ENCODE measurements at places on chromosomes 16 and 17.

DNA sequence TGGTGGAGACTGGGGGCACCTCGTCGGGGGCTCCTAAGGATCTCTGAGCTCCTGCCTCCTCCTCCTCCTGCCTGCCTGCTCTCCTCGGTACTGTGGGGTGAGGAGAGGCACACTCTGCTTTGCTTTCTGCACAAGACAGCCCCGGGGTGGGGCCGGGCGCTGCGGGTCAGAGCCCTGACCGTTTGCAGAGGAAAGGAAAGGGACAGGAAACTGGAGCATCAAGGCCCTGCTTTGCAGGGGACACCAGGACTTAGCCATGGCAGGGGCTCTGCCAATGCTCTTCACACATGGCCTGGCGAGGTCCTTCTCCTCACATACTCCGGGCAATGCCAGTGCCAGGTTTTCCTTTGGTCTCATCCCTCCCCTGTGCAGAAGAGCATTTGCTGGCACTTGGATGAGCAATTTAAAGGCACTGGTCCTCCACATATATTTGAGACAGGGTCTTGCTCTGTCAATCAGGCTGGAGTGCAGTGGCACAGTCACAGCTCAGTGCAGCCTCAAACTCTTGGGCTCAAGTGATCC lies 23.8 kb upstream of the DOC2B start:
- DNase-seq: no peak

GRCh38 chr16:87133112-87133850 lies 183.9 kb downstream of the C16orf95 start:
- DNase-seq: no peak

GRCh38 chr16:16082255-16082654 lies 132.8 kb downstream of the ABCC1 start:
- DNase-seq: no peak

DNA sequence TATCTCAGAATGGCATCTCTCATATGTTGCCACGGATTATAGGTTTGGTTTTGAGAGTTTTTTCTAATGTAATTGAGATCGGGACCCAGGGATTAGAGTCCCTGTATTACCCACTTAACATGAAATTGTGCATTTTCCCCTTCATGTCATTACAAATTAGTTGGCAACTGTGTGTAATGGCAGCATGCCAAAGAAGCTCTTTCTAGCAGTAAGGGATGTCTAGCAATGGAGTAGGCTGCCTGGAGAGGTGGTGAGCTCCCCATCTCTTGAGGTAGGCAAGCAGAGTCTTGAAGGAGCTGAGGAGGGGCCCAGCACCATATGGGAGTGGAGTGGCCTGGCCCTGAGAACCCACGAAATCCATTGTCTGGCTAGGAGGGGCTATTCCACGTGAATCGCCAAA lies 10.0 kb upstream of the KATNB1 start:
- no peak for DNase-seq

- no peak for DNase-seq
These were observed 87.8 kb downstream of the PLCG2 start for GRCh38 chr16:81866820-81867440.

GRCh38 chr17:58335779-58336455 lies 7.3 kb upstream of the TSPOAP1 start:
- DNase-seq: peak; percentile 12

GRCh38 chr16:49637933-49638672 lies 217.8 kb downstream of the ZNF423 start:
- no peak for DNase-seq

All from D721Med (cell line).